ENCODE measurements at places on chromosomes 2 and 18. TPM values are rescaled to one million over a fixed set of nuclear protein-coding genes. Genes with fewer than 3 reads are reported as not detected.

The TUBA3E gene
- not detected for total RNA-seq

The UGT1A4 gene
- not detected for total RNA-seq

DNA sequence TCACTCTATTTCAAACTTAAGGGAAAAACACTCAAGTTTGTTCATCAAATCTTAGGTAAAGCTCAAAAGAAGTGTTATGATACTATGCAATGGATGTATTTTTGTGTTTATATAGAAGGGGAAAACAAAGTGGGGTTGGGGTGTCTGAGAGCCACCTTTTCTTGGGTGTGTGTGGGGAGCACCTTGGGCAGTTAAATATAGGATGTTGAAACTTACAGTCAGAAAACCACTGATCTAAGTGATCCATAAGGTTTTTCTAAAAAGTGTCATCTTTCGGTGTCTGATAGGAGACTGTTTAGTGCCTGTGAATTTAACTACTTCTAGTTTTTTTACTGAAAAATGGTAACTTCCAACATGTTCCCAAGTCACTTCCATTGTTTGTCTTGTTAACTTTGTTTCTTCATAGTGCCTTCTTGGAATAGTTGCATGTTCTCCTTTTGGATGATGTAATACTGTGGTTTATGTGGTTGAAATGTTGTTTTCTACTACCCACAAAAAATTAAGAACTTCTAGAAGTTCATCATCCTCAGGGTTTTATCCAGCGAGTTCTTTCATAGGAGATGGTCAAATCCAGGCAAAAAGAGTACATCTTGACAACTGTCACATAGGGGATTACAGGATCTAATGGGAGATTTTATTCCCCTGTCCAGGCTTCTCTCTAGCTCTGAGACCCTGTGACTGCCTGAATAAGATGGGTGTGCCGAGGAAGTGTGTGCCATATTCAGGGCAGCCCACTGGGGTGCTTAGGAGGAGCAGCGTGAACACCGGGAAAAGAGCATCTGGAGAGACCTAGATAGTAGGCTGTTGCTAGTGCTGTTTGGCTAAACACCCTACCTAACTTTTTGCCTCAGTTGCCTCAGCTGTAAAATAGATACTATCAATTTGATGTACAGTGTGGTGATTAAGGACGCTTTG lies 46.2 kb downstream of the CAB39 start:
- DNase-seq = no peak

DNA sequence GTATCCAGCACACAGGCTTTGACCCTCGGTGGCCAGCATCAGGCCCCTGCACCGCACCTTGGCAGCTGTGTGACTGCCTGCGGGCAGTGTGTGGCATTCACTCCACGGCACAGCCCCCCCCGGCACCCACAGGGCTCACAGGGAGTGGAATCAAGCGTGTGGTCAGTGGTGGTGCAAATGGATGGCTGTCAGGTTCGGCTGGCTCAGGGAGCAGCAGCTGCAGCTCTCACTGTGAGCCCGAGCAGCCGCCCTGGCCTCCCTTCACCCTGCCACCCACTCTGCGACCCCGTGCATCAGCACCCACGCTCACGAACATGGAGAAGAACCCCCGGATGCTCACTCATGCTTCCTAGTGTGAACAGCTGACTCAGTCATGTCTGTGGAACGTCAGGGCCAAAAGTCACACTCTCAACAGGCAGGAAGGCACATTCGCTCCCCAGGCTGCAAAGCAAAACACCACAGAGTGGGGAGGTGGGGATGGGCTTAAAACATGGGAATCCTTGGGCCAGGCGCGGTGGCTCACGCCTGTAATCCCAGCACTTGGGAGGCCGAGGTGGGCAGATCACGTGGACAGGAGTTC lies 41.5 kb upstream of the GPC1 start:
- DNase-seq = no peak

DNA sequence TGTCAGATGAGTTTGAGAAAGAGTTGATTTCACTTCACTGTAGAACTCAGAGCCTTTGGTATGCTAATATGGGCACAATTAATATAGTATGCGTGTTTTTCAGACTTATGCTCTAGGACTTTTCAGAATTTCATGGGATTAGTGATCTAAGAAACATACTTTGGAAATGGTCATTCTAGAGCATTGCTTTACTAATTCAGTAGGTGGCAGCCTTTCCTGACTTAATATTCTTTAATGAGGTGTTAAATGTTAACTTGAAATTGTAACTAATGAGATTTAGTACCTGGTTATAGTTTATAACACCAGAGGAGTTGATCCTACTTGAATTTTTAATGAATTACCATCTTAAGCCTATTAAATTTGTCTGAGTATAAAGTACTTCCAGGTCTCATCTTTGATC lies 28.4 kb downstream of the ACTR2 start:
- DNase-seq = no peak

- no peak for DNase-seq
These were observed 15.2 kb downstream of the M1AP start for GRCh38 chr2:74632939-74633312.

- DNase-seq = peak; percentile 35
These were observed 13.2 kb downstream of the ANO7 start for GRCh38 chr2:241201445-241202267.

GRCh38 chr2:20612925-20613916 lies 37.7 kb downstream of the HS1BP3 start:
- peak; percentile 63 for DNase-seq

The TMEM163 gene
- total RNA-seq = 0.04 TPM

- no peak for DNase-seq
These were observed 47.0 kb upstream of the SEMA4C start for GRCh38 chr2:96916646-96917543.

DNA sequence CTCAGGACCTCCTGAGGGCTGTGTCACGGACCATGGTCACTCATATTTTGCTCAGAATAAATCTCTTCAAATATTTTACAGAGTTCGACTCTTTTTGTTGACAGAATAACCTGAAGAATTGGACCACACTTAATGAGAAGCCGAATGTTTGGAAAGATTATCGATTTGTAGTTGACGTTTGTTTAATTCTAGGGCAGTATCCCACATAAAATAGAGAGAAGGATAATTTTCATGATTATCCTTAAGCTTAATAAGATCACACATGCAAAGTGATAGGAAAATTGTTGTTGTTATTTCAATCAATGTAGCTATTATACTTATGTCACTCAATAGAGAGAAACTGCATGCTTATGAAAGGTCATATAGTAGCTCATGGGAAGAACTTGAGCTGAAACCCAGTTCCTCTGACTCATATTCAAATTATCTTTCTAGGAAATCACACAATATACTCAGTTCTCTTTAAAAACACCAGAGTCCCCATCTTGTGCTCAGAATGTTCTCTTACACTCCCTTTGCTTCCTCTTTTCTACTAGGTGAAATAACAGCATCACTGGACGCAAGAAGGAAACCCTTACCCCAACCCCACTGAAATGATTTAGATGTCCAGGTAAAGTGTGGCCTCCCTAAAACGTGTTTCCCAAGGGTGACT lies 982.1 kb downstream of the TSN start:
- DNase-seq = no peak

GRCh38 chr2:39492095-39492590 lies 55.1 kb upstream of the MAP4K3 start:
- no peak for DNase-seq

- no peak for DNase-seq
These were observed 103.9 kb upstream of the MCFD2 start for GRCh38 chr2:47019532-47019931.

Data from SJCRH30 (cell line).